ENCODE measurements at places on chromosomes 7 and 10.
A peak's percentile ranks its signal among the peaks of the same experiment; 100 is the strongest.

- no peak for DNase-seq
These were observed 183.1 kb upstream of the SEMA3E start for GRCh38 chr7:83832009-83832408.

DNA sequence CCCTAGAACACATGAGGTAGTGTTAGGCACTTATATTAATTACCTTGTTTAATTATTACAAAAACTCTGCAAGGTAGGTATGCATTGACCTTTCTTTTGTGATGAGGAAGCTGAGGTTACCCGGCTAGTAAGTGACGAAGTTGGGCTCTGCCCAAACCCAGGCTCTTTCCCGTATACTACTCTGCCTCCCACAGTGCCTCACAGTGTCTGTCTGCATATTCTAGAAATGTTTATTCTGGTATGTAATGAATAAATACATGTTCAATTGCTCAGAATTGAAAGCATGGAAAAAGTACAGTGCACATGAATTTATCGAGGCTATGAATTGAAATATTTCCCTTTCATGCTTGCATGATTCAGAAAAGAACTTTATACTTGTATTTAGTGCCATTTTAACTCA, 304.9 kb downstream of the PHTF2 start:
- DNase-seq: no peak

- no peak for DNase-seq
These were observed 41.7 kb downstream of the AKR1E2 start for GRCh38 chr10:4867520-4868356.

GRCh38 chr10:89534826-89535166, 598 bp downstream of the SLC16A12 start:
- no peak for DNase-seq

DNA sequence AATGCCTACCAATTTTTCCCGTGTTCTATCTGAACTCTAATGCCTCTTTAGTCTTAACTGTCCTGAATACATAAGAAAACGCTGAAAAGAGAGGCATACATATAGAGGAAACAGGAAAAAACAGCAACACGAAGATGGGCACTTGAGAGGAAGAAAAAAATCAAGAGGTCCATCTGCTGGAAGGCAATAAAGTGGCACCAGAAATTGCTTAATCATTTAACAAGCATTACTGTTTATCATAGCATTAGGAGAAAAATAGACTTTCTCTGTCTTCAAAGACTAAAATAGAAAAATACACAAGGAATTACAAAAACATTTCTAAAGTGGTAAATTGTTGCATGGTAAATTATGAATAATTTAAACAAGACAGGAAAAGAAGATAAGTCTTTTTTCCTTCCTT, 35.0 kb downstream of the NSUN6 start:
- DNase-seq: no peak

GRCh38 chr7:50849991-50850390, 67.3 kb upstream of the GRB10 start:
- DNase-seq: no peak

GRCh38 chr7:90988996-90989765, 275.1 kb upstream of the FZD1 start:
- DNase-seq: no peak

GRCh38 chr7:77799078-77799964, 748 bp downstream of the PHTF2 start:
- peak; percentile 70 for DNase-seq

GRCh38 chr10:58952162-58952601, 224.3 kb upstream of the PHYHIPL start:
- no peak for DNase-seq

GRCh38 chr7:424961-425793, 94.5 kb downstream of the PDGFA start:
- no peak for DNase-seq

- DNase-seq: no peak
These were observed 55.8 kb downstream of the PIK3AP1 start for GRCh38 chr10:96664563-96664962.

GRCh38 chr10:614139-614711, 75.2 kb downstream of the DIP2C start:
- no peak for DNase-seq

- DNase-seq: no peak
These were observed 458.4 kb downstream of the DNAJB6 start for GRCh38 chr7:157795199-157795598.

- DNase-seq: no peak
These were observed 261.4 kb upstream of the HABP2 start for GRCh38 chr10:113291413-113291812.

DNA sequence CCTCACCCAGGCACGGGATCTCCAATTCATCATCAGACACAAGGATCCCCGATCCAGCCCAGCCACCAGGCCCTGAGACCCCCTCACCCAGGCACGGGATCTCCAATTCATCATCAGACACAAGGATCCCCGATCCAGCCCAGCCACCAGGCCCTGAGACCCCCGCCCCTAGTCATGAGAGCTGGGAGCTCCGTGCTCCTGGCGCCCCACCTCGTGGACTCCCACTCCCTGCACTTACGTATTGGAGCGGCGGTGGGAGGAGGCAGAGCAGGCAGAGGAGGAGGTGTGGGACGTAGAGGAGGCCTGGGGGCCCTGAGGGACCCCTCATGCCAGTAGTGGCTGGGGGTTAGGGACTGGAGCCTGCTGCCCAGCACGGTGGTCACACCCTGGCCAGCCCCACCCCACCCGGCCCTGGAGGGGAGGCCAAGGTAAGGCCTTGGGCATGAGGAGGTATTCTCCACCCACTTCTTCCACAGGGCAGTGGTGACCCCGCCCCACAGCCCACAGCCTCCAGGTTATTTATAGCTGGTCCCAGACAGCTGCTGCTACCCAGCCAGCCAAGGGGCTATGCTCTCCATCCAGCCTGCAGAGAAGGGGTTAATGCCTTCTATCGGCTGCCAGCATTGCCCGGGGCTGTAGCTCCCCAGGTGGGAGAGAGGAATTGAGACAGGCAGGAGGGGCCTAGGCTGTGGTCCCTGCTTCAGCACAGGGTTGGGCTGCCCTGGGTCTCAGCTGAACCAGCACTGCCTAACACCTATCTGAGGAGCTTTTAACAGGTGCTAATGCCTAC, 17.6 kb upstream of the CRHR2 start:
- no peak for DNase-seq

GRCh38 chr7:28483112-28483511, 70.8 kb downstream of the CREB5 start:
- DNase-seq: no peak

DNA sequence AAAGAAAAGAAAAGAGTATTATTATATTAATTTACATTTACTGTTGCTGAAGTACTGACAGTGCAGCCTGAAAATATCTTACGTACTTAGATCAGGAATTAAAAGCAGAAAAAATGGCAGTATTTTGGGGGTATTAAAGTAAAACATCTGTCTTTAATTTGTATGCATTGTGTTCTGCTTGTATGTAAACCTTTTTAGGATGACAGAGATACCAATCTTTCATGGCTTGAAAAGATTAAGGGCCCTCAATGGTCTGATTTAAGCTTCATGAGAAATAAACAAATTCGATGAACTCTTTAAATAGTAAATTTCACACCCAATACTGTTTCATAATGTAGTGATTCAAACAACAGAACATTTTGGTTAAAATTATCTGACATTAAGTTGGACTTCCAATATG, 116.3 kb downstream of the MLLT10 start:
- no peak for DNase-seq

DNA sequence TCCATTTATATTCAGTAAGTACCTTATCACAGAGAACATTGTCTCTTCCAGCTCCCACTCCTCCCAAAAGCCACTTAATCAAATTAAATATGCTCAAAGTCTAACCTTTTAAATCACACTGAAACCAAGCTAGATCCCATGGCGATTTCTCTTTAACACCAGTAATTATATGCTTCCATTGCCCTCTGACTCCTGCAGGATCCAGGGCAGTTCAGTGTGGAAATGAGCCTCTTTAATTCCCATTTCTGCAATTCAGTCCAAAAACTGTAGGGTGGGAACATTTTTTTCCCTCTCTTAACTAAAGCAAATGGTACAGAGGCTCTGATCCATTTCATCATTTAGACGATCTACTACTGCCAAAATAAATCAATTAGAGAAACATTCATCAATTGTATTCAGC, 872.3 kb upstream of the PHF14 start:
- DNase-seq: no peak

DNA sequence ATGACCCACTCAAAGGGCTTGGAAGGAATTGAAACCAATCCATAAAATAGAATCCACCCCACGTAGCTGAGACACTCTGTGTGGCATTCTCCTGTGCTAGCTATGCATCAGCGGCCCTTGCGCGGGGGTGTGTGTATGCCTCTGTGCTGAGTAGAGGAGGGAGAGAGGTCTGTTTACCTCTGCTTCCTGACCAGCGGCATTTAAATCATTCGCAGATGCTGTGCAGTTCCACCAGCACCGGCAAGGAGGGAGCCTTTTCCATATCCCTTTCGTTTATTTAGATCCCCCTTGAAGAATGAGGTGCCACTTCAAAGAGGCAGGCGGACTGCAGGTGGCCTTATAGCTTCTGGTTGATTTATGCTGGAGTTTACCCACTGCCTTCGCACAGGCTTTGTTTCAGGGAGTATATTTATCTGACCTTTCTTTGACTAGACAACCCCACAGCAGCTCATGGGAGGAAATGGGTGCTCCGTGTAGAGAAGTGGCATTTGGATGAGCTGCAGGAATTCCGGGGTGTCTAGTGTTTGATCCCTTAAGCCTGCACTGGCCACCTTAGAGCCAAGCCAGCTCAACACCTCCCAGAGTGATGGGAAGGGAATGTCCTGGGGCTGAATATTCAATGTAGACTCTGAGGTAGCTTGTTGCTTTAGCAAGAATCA, 11.4 kb downstream of the C10orf53 start:
- DNase-seq: no peak

GRCh38 chr7:132075515-132075914, 500.8 kb downstream of the PLXNA4 start:
- no peak for DNase-seq

GRCh38 chr10:107727767-107728317, 563.3 kb upstream of the SORCS1 start:
- no peak for DNase-seq

DNA sequence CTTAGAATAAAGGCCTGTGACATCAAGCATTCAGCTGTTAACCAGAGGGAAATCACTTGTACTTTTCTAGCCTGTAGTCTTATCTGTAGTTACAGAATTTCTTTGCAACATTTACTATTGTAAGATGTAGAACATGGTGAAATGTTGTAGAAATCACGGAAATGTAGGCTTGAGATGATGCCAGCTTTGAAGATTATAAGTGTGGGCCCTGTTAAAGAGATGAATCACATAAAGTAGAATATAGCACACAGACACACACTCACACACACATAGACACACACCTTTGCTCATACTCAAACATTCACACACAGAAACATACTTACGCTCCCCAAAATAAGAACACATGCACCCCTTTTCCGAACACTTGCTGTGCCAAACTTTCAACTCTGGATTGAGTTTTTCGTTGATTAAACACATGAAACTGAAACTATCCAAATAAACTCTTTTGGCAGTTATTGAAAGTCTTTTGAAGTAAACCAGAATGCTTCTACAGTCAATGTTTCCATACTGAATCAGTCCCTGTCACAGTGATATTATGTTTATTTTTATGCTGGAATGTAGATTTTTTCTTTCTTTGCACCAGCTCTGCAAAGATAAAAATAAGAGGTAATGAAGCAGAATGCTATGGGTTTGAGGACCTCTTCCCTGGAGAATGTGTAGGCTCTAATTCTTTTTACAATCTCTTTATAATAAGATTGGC, 230.3 kb upstream of the MEOX2 start:
- DNase-seq: no peak

Data from RPMI8226 (cell line).